ENCODE measurements at places on chromosomes 5 and 9.

- no peak for DNase-seq
These were observed 6.6 kb upstream of the PCSK1 start for GRCh38 chr5:96439477-96440184.

GRCh38 chr5:873328-873727, 19.3 kb downstream of the BRD9 start:
- no peak for DNase-seq

- DNase-seq, result no peak
These were observed 10.6 kb upstream of the MARCHF3 start for GRCh38 chr5:127040796-127041520.

DNA sequence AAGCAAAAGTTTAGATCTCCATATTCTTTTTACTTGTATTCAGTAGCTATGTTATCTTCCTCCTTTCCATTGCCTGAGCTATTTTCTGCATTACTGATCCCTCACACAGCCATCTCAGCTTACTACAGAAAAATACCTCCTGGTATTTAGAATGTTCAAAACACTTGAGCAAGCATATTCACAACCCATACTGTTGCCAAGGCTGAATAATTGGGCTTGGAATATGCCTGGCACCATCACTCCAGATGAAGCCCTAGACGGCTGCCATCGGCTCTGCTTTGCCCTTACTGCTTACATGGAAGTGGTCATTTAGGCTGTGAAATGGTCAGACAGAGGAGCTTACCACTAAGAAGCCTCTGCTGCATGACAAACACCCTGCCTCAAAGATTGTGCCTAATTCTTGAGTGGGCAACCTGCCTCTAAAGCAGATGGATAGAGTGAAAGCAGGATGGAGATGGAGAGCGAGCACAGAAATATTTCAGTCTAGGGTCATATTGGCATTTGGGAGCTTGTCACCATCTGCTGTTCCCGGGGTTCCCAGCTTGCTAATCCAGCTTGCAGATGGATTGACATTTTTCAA, 92.5 kb upstream of the TAS2R1 start:
- no peak for DNase-seq

DNA sequence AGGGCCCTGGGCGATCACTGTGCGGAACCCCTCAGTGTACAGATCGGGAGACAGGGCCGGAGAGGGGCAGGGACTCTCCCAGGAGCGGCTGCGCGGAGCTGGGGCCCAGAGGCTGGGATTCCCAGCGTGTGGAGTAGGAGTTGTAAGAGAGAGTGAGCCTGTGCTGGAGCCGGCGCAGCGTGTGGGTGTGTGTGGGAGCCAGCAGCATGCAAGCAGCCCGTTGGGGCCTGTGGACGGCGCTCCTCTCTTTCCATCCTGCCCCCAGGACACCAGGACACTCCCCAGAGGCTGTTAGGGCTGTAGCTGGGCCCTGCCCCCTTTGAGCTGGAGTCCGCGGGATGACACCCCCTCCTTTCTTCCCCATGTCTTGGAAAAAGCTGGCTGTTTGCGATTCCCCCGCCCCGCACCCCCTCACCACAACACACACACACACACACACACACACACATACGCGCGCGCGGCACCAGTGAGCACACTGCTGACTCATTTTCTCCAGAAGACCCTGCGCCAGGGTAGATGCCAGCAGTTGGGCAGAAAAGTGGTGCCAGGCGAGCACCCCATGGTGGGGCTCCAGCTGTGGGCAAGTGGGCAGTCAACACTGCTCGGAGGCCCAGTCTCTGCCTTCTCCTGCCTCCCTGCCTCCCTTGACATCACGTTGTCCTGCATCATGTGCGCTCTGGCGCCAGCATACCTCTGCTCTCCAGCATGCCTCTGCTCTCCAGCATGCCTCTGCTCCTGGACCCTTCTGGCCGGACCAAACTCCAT, 1.5 kb downstream of the COL27A1 start:
- DNase-seq, result peak; percentile 36

- no peak for DNase-seq
These were observed 641.6 kb downstream of the NR2F1-AS1 start for GRCh38 chr5:92939428-92939827.

- DNase-seq, result peak; percentile 70
These were observed at the start of gene GALNT10 for GRCh38 chr5:154190595-154191304. Gene GALNT10 (plus strand): TSS chr5:154190733. CDS start chr5:154190867, 134 bp downstream.

DNA sequence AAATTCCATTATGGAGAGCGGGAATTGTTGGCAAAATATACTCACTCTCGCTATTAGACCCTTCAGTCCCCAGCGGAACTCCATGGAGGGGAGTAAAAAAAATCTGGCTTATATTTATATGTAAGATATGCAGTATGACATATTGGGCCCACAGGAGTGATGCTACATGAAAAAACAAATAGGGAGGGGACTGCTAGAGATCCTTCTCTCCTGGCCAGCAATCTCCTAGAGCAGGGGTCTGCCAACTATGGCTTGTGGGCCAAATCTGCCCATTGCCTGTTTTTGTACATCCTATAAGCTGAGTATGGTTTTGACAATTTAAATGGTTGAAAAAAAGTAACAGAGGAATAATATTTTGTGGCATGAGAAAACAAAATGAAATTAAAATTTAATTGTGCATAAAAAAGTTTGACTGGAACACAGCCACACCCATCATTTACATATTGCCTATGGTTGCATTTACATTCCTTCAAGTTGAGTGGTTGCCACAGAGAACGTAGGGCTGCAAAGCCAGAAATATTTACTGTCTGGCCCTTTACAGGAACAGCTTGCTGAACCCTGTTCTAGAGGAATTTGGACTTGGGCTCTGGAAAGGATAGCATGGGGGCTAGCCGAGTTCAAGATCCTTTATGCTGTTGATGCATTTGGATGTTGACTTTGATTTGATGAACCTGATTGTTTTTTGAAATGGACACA, 197.3 kb upstream of the CLINT1 start:
- DNase-seq, result no peak

GRCh38 chr5:27091858-27092257, 53.5 kb upstream of the CDH9 start:
- DNase-seq, result no peak

DNA sequence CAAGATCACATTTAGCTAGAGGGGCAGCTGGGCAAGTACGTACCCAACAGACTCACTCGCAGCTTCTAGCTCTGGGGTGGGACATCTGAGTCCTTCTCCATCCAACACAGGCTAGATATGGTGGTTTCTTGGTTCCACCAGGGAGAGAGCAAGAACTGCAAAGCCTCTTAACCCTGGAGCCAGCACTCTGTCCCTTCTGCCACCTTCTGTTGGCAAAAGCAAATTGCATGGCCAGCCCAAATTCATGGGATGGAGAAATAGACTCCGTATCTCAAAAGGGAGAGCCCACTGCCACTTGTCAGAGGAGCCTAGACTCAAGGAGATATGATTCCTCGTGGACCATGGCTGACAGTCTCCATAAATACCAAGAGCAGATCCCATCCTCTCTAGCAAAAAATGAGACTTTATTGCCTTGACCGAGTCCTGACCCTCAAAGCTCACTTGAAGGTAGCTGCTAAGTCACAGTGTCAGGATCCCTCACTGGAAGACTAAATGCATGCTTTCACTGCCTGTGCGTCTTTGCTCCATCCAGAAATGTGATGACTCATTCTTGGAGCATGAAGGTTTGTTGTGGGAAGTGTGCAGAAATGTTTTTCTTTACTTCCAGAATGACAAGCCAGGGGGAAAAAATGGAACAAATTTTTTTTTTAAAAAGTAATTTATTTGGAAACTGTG, 28.8 kb upstream of the ROR2 start:
- peak; percentile 30 for DNase-seq

GRCh38 chr9:128141604-128142003, 7.6 kb upstream of the LCN2 start:
- DNase-seq, result no peak

GRCh38 chr5:141512390-141512910, 23.6 kb downstream of the PCDHGC5 start:
- DNase-seq, result peak; percentile 79

- DNase-seq, result no peak
These were observed 163.8 kb upstream of the KLF4 start for GRCh38 chr9:107653263-107653821.

All from ACHN (cell line).